ENCODE measurements at places on chromosomes 7 and 10.

- no peak for DNase-seq
Observed at GRCh38 chr7:45697576-45698136, 123.5 kb downstream of the ADCY1 start.

- no peak for DNase-seq
Observed at GRCh38 chr10:133294189-133294588, 14.5 kb downstream of the TUBGCP2 start.

DNA sequence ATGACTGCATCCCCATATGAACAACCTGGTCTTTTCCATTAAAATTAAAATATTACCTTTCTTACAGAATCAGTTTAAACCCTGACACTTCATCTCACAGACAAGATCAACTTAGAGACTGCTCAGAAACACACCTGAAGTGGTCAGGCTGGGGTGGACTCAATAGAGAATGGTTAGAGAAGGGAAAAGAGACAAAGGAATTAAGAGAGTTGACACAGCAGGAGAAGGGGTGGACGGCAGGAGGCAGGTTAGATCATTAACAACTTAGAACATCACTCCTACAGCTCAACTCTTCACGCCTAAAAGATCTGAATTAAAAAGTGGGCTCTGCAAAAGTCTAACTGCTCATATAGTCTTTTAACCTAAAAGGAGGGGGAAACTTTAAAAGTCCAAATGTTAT, 157.7 kb upstream of the COL1A2 start:
- no peak for DNase-seq

GRCh38 chr7:102467581-102468477, 3.0 kb downstream of the LRWD1 start:
- DNase-seq, result no peak

GRCh38 chr7:30894866-30895605, 16.6 kb upstream of the AQP1 start:
- DNase-seq, result no peak
